Panc1 (cell line): ENCODE measurements at places on chromosomes 7 and 10. TPM values are rescaled to one million over a fixed set of nuclear protein-coding genes. Genes with fewer than 3 reads are reported as not detected.

- DNase-seq: no peak
These were observed 14.9 kb upstream of the MXI1 start for GRCh38 chr10:110192552-110192951.

Gene MPP7
- 0.49 TPM for total RNA-seq

DNA sequence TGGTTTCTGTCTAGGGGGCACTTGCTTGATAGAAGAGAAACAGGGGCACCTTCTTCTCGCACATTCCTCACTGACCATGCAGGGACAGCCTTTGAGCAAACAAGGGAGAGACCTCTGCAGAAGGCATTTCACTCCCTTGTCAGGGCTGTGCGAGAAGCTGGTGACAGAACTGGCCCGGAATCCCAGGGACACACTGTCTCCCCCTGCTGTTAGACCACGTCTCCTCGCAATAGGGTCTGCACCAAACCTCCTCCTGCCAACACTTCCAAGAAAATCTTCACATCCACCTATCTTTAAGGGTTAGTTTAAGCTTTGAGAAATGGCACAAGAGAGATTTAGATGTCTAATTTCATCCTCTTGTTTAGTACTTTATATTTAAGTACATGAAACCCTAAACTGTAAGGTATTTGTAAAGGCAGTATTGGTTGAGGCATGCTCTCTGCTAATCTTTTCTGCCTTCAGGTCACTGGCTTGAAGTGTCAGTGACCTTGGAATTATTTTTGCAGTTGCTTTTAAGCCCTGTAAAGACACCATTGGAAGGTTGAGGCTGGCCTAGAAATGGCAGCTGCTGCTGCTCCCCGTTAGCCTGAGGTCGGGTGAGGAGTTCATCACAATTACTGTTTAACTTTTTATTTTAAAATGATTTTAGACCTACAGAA, 37.0 kb downstream of the RBM20 start:
- no peak for DNase-seq

- no peak for DNase-seq
These were observed 102.8 kb downstream of the PRKG1 start for GRCh38 chr10:51176976-51177695.

DNA sequence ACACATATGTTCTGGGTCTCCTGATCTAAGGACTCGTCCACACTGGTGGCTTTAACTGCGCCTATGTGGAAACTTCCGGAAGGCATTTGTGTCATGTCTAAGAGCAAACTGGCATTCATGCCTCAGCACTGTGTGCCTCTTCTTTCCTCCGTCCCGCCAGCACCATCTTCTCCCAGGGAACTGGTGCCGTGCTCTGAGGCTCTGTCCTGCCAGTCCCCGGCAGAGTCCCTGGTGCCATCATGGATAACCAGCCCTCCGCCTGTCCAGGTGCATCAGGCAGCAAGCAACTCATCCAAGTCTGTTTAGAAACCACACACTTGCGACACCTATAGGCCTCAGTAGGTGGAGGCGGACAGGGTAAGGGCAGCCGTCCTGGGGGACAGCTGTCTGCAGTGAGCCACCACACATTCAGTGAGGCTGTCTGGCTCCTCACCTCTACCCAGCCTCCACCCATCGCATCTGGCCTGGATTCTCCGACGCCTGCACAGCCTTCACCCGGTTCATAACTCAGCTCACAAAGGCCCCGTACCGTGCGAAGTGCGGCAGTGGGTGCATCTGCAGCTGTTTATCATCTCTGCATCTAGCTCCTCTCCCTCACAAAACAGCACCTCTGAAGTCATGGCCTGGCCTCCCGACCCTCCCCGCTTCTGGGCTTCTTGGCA, 162.7 kb downstream of the DIP2C start:
- DNase-seq: no peak
